ENCODE measurements at places on chromosomes 13 and 19. TPM values are rescaled to one million over a fixed set of nuclear protein-coding genes. Genes with fewer than 3 reads are reported as not detected.

DNA sequence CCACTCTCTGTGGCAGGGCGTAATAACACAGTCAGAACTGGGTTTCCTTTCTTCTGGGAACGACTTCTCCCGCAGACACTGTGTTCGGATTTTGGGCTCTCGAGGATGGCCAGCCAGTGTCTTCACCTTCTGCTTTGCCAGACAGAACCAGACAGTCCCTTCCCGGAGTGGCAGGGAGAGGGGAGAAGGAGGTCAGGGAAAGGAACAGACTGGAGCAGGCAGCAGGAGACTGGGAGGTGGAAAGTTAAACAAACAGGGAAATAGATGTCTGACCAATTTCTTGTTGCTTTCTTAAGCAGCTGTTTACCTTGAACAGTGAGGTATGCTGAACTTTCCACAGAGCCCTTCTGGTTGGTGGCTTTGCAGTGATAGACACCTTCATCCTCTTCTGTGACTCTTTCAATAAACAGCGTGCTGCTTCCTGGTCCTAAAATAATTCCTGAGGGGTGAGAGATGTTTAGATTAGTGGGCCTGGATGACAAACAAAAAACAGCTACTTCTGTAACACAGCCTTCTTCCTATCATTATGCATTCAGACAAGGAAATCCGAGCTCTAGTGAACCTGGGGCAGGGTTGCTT lies 137.6 kb downstream of the FLT1 start:
- DNase-seq: no peak
- peaks cover 30% of the 10 kb centered on the region for H3K4me1 ChIP-seq
- peaks cover 5% of the 10 kb centered on the region for H3K36me3 ChIP-seq
- no peak overlapping the region for H3K27ac ChIP-seq

DNA sequence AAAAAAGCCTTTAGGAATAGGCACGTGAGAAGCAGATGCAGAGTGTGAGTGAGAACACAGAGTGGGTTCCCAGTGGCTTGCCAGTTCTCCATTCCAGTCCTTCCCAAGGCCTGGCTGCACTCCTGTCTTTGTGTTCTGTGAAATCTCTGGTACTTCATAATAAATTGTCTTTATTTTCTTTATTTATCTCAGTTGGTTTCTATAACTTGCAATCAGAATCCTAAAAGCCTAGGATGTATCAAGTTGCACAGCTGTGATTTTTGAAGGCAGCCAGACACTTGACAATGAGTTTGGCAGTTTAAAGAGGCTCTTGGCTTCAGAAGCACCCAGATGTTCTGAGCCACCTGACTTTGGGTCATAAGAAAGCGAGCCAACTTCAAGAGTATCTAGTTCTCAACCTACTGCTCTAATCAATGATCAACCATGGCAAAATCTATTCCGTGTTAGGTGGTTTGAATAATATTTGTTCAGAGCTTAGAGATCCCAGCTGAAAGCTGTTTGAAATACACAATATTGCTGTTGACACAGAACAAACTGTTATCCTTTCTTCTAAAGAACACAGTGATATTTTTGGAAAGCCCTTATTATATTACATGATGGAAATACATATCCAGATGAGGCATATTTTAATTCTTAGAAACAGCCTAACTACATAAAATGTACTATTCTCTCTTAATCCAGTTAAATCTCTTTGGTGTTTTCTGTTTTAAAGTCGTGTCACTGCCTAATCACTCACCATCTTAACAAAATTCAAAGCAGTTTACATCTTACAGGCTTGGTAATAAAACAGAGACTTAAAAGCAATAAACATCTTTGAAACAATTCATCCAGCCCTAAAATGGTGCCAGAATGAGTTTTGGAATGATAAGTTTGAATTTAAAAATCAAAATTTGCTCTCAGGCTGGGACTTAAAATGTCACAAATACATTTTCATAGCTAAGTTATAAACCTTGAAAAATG lies 483.0 kb upstream of the NBEA start:
- H3K27ac ChIP-seq: no peak overlapping the region
- no peaks in the 10 kb centered on the region for H3K27me3 ChIP-seq
- H3K4me3 ChIP-seq: no peak overlapping the region
- peaks cover 1% of the 10 kb centered on the region for H3K36me3 ChIP-seq

GRCh38 chr19:15220833-15221232 lies 11.4 kb downstream of the EPHX3 start:
- H3K4me1 ChIP-seq: peaks cover 19% of the 10 kb centered on the region
- H3K36me3 ChIP-seq: no peaks in the 10 kb centered on the region
- H3K27me3 ChIP-seq: peaks cover 35% of the 10 kb centered on the region

- H3K27ac ChIP-seq: no peak overlapping the region
- no peak for DNase-seq
- H3K4me3 ChIP-seq: no peak overlapping the region
- H3K4me1 ChIP-seq: peaks cover 6% of the 10 kb centered on the region
- H3K36me3 ChIP-seq: peaks cover 9% of the 10 kb centered on the region
These were observed 10.5 kb downstream of the CEBPA start for GRCh38 chr19:33291623-33292534.

DNA sequence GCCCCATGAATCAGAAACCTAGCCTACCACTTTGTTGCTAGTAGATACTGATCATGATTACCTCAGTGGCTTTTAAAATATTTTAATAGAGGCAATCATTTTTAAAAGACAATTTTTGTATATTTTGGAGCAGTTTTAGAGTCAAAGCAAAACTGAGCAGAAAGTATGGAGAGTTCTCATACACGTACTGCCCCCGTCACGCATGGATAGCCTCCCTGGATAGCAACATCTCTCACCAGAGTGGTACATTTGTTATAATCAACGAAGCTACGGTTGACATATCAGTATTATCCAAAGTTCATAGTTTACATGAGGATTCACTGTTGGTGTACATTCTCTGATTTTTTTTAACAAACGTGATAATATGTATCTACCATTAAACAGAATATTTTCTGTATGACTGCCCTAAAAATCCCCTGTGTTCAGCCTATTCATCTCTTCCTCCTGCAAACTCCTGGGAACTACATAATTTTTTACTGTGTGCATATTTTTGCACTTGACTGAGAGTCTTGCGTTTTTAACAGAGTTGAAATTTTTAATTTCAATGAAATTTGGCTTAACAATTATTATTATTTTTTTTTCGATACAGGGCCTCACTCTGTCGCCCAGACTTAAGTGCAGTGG lies 1436.8 kb upstream of the PCDH9 start:
- no peak for DNase-seq
- no peaks in the 10 kb centered on the region for H3K36me3 ChIP-seq
- no peak overlapping the region for H3K27ac ChIP-seq

GRCh38 chr19:41706741-41707501 lies 1.5 kb upstream of the CEACAM5 start:
- peaks cover 7% of the 10 kb centered on the region for H3K4me1 ChIP-seq
- DNase-seq: peak; percentile 79
- peaks cover 48% of the 10 kb centered on the region for H3K27me3 ChIP-seq
- H3K4me3 ChIP-seq: peak overlapping the region; percentile 55
- no peak overlapping the region for H3K27ac ChIP-seq
- no peaks in the 10 kb centered on the region for H3K36me3 ChIP-seq

GRCh38 chr19:4327252-4327876 lies 11.3 kb downstream of the STAP2 start:
- peaks cover 5% of the 10 kb centered on the region for H3K27me3 ChIP-seq
- no peaks in the 10 kb centered on the region for H3K36me3 ChIP-seq
- no peak overlapping the region for H3K27ac ChIP-seq
- peaks cover 29% of the 10 kb centered on the region for H3K4me1 ChIP-seq
- H3K4me3 ChIP-seq: peak overlapping the region; percentile 86

DNA sequence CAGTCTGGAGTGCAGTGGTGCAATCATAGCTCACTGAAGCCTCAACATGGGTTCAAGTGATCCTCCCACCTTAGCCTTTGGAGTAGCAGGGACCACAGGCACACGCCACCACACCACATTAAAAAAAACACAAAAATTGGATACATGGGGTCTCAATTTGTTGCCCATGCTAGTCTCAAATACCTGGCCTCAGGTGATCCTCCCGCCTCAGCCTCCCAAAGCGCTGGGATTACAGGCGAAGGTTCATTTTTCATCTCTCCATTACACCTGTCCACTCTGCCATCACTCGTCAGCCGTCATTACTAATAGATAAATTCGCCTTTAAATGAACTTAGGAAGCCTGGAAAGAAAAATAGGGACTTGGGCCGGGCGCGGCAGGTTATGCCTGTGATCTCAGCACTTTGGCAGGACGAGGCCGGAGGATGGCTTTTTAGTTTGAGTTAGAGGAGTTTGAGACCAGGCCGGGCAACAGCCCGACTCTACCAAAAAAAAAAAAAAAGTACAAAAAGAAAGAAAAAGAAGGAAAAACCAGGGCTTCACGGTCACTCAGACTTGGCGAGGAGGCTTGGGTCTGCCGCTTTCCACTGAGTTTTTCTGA lies 685 bp upstream of the SUPT5H start:
- H3K27me3 ChIP-seq: no peaks in the 10 kb centered on the region
- H3K27ac ChIP-seq: peak overlapping the region; percentile 92
- peaks cover 52% of the 10 kb centered on the region for H3K4me1 ChIP-seq
- peak overlapping the region; percentile 90 for H3K4me3 ChIP-seq
- no peak for DNase-seq

GRCh38 chr19:18158467-18158866 lies 5.5 kb downstream of the PIK3R2 start:
- no peak overlapping the region for H3K4me3 ChIP-seq
- no peak for DNase-seq
- no peaks in the 10 kb centered on the region for H3K27me3 ChIP-seq
- H3K4me1 ChIP-seq: peaks cover 31% of the 10 kb centered on the region

- H3K36me3 ChIP-seq: no peaks in the 10 kb centered on the region
- no peaks in the 10 kb centered on the region for H3K27me3 ChIP-seq
- H3K4me3 ChIP-seq: no peak overlapping the region
These were observed 1507.5 kb downstream of the OLFM4 start for GRCh38 chr13:54536112-54536511.

DNA sequence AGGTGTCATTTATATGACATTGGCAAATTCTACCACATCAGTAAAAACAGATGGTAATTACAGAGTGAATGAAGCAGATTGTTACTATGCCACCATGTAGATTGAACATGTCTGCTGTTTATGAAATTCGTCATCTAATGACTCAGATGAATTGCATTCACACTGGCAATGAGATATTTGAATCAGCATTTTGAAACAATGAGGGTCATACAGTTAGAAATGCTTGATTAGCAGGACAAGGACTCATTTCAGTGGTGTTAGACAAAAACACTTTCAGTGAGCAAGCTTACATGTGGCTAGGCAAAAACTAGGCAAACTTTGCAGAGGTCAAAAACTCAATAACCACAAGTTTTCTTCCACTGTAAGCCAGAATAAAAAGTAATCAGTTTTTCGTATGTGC lies 1165.0 kb downstream of the SLITRK1 start:
- DNase-seq: no peak
- H3K4me1 ChIP-seq: no peaks in the 10 kb centered on the region
- no peak overlapping the region for H3K4me3 ChIP-seq

DNA sequence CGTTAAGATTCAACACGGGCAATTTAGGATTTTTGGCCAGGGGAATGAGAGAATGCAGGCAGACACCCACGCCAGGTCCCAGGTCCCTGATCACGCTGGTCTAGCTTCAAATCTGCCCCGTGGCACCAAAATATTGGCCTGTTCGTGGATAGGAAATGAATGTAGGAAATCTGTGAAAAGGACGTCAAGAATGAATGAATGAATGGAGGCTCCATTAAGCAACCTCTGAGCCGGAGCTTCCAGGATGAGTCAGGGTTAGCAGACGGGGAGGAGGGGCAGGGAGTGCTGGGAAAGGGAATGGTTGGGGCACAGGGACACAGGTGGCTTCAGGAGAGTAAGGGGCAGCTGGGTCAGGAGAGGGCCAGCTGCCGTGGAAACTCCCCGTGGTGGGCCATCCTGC lies 4.2 kb downstream of the SULT2B1 start:
- H3K4me3 ChIP-seq: no peak overlapping the region
- no peak overlapping the region for H3K27ac ChIP-seq
- H3K4me1 ChIP-seq: peaks cover 4% of the 10 kb centered on the region
- no peak for DNase-seq
- H3K27me3 ChIP-seq: peaks cover 7% of the 10 kb centered on the region
- H3K36me3 ChIP-seq: no peaks in the 10 kb centered on the region

DNA sequence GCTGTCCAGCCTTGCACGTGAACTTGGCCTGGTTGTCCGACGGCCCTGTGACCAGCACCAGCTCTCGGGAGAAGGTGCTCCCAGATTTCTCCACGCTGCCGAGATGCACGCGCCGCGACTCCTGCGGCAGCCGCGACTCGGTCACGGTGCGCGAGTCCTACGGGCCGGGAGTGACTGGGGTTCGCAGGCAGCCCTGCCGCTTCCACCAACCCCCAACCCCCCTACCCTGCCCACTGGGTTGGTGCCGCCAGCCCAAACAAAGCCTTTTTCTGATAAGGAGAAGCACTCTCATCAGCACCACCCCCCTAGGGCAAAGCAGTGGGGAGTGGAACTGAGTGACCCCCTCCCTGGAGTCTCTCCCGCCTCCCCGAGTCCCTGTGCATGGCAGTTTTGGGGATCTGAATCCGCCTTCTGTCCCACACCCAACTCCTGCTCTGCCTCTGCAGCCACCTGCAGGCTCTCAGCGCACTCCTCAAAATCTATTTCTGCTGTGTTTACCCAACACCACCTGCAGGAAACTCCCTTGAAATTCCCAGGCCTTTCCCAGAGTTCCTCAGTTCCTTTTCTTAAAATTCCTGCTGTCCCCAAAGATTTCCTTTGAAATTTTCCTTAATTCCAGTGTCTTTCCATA lies 6.2 kb downstream of the NPHS1 start:
- H3K27ac ChIP-seq: no peak overlapping the region
- H3K4me1 ChIP-seq: peaks cover 19% of the 10 kb centered on the region
- peaks cover 3% of the 10 kb centered on the region for H3K36me3 ChIP-seq
- no peak for DNase-seq

- no peak for DNase-seq
- H3K4me1 ChIP-seq: no peaks in the 10 kb centered on the region
- no peaks in the 10 kb centered on the region for H3K36me3 ChIP-seq
These were observed 17.5 kb upstream of the CAMSAP3 start for GRCh38 chr19:7578127-7578526.

DNA sequence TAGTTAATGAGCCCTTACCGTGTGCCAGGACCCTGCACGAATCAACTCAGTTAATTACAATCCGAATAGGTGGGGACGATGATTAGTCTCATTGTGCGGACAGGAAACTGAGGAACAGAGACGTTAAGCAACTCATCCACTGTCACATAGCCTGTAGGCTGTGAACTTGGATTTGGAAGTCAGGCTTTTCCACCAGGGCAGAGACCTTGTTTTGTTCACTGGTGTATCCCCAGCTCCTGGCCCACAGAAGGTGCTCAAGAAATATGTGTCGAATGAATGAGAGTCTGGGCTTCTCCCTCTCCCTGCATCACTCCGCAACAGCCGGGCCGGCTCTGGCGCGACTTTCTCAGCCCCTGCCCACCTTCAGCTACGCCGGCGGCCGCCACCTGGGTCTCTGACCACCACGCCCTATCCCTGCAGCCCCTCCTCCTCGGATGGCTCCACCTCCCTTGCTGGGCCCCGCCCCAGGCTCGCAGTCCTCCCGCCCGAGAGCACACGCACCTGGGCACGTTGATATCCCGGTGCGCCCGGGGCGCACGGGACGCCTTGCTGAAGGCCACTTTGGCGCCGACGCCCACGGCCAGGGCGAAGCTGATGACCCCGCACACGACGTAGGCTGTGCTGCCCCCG lies 1.3 kb downstream of the SHISA7 start:
- H3K4me1 ChIP-seq: peaks cover 25% of the 10 kb centered on the region
- peak; percentile 39 for DNase-seq
- H3K27me3 ChIP-seq: peaks cover 71% of the 10 kb centered on the region
- peak overlapping the region; percentile 78 for H3K4me3 ChIP-seq
- H3K36me3 ChIP-seq: peaks cover 5% of the 10 kb centered on the region

The TBXA2R gene
- total RNA-seq: 2.9 TPM

The ANKRD10 gene
- 139 TPM for total RNA-seq

The AZU1 gene
- total RNA-seq: not detected

The LMTK3 gene
- total RNA-seq: 6.6 TPM

The NTF4 gene
- total RNA-seq: not detected

The GAPDHS gene
- total RNA-seq: not detected

The ACP5 gene
- 22.9 TPM for total RNA-seq

The TEX26 gene
- total RNA-seq: not detected

The TMEM161A gene
- total RNA-seq: 17.6 TPM

The HIPK4 gene
- 0.12 TPM for total RNA-seq
